ENCODE measurements at places on chromosomes 7 and 10. TPM values are rescaled to one million over a fixed set of nuclear protein-coding genes. Genes with fewer than 3 reads are reported as not detected.

Gene AFAP1L2
- 3.4 TPM for total RNA-seq

Gene RAPGEF5
- 0.17 TPM for total RNA-seq

Gene STOX1
- total RNA-seq: 0.37 TPM

Gene LRGUK
- 0.27 TPM for total RNA-seq

Gene FAM131B
- 0.37 TPM for total RNA-seq

Gene INHBA
- 0.54 TPM for total RNA-seq

Gene TACR2
- not detected for total RNA-seq

Gene TMEM184A
- total RNA-seq: not detected

Gene GNGT1
- total RNA-seq: not detected

Gene GPR146
- 14.5 TPM for total RNA-seq

Gene EPHA1
- total RNA-seq: 0.66 TPM

Gene CTTNBP2
- not detected for total RNA-seq

Gene C10orf95
- not detected for total RNA-seq

Gene ZNF32
- total RNA-seq: 13.9 TPM

Gene BHLHA15
- 0.64 TPM for total RNA-seq

Gene NPFFR1
- total RNA-seq: not detected

Gene FZD8
- 0.29 TPM for total RNA-seq
